ENCODE measurements at places on chromosomes 2 and 18.

- no peak for DNase-seq
Observed at GRCh38 chr18:79547413-79548076, 132.1 kb upstream of the CTDP1 start.

DNA sequence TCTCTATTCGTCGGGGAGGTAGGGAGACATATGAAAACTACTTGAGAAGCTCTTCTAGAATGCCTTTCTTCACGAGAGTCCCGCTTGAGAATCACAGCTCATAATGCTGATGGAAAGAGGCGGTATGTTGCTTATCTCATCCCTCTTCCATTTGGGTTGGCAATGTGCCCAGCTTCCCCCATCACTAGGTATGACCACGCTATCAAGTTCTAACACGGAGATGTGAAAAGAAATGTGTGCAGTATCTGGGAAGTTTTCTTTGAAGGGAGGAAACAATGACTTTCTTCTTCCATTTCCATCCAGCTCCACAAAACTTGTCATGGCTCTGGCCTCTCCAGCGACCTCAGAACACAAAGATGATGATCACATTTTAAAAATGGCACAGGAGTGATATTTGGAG is 742.4 kb downstream of the DCDC2C start:
- DNase-seq, result no peak

DNA sequence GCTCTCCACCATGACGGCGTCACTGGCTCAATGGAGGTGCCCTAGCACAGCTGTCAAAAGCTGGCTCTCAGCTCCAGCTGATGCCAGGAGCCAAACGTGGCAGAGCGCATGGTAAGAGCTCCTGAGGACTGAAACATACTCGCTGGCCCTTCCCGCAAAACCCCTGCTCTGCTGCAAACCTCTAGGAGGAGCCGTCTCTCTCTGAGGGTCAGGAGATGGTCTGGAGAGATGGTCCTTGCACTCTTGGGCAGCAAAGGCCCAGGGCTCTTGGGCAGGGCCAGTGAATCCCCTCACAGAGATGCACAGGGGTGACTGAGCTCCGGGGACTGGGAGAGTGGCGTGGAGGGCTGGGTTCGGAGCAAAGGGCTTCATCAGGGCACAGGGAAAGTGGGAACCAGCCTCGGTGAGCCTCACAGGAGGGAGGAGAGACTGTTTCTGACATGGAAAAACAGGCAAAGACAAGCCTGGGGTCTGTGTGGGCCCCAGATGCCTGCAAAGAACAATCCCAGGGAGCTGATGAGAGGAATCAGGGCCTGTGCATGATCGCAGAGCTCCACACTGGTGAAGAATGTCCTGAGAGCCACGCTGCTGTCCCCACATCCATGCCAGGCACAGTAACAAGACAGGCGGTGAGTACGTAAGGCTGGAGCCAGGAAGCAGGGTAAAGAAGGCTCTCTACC is 17.2 kb downstream of the SNORC start:
- no peak for DNase-seq

- DNase-seq, result no peak
Observed at GRCh38 chr2:177703159-177703558, 310.6 kb downstream of the AGPS start.

GRCh38 chr18:10140461-10141282 is 226.9 kb downstream of the VAPA start:
- no peak for DNase-seq

DNA sequence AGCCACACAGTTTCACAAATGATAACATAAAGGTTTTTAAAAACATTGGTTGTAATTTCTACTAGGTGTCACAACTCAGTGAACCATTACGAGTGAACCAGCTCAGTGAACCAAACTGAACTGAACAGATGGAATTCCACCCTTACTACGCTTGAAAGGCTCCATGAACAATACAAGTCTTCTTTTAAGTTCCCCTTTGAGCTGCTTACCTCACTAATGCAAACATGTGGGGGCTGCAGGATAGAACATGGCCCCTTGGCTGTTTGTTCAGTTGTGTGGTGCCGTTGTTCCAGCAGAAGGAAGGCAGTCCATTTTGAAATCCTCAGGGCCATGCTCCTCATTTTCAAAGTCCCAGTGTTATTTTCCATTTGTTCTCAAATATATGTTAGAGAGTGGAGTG is 30.7 kb upstream of the KLHL14 start:
- DNase-seq, result no peak

- no peak for DNase-seq
Observed at GRCh38 chr2:8694737-8695136, 12.9 kb downstream of the ID2 start.

- no peak for DNase-seq
Observed at GRCh38 chr18:8660316-8660715, 45.0 kb upstream of the MTCL1 start.

DNA sequence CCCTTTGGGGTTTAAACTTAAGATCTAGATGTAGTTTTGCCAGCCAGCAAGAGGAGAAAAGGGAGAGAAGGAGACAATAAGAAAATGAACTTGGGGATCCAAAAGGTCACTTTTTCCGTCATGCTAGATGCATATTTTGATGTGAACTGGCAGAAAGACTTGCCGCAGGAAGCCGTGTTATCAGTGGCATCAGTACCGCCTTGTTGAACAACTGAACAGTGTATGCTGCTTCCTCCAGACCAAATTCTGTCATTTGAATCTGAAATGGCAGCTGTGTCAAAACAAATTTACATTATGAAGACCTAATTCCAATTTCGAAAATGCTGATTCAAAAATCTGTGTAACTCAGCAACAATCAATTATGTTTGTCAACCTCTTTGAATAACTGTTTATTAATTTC is 42.1 kb downstream of the TMEM200C start:
- DNase-seq, result no peak

DNA sequence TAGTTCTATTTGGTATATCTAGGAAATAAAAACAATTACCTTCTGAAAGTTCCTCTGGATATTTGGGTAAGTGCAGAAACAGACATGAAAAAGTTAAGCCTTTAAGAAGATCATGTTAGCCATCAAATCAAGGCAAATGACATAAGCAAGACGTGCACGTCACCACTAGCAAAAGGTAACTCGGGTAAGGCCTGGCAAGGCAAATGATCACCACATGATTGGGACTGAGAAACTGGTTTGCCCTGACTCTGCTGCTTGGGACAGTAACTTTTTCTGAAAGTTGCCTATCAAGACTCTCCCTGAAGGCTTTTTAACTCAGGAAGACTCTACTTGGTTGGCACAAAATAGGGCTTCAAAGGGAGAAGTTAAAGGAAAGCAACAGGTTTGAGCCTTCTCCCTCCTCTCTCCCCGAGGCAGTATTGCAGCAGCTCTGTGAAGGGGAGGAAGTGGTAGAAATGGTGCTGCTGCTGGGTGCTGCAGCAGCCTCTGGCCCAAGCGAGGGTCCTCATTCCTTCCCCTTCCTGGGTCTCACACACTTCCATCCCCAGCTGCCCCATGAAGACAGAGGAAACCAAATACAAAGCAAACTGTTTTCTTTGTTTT is 17.1 kb upstream of the TMEM237 start:
- DNase-seq, result no peak

DNA sequence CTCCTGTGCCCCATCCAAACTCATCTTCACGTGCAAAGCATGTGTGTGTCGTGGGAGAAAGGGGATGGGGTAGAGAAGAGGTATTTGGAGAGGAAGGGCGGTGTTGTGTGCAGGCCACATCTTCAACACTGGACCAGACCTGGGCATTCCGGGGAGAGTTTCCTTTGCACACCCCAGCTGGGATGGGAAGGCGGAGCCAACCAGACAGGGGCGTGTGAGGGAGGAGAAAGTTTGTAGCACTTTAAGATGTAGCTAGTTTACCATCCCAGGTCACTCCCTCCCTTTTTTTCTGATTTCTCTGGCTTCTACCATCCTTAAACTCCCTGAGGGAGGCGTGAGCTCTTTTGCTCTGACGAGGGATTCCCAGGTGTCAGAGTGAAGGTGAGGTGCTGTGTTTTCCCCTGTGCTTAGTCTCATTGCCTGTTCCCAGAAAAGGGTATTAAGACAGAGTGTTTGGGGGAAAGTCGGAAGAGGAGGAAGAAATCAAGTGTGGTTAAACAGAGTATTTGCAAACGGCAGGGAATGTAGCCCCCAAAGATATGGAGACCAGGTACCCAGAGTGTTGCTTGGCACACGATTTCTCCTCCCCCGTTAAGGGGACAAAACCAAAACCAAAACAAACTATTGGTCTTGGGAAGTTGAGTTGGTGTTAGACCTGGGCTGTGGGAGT is 1.6 kb downstream of the SETBP1 start:
- no peak for DNase-seq
